D721Med (cell line): ENCODE measurements at places on chromosomes 2 and 18.

- DNase-seq = no peak
These were observed 25.1 kb downstream of the PARD3B start for GRCh38 chr2:204570421-204570820.

- DNase-seq = no peak
These were observed 1574.4 kb upstream of the NXPH2 start for GRCh38 chr2:140354544-140354943.

GRCh38 chr18:74722237-74722636 is 124.6 kb downstream of the ZNF407 start:
- no peak for DNase-seq

DNA sequence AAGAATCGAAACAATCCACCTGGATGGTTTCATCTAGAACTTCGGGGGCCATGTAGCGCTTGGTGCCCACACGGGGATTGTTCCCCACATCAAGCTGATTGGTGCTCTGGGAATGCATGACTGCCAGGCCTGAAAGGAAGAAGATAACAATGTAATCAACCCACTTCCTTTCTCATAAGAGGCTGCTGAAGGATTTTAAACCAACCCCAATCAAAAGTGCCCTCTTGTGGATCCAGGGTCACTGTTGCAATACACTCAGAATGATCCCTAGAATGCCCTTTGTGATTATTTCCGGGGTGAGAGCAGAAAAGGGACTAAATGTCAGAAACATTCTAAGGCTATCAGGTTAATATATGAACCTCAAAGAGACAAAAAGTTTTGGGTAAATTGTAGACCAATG is 115.2 kb downstream of the ACVR1 start:
- no peak for DNase-seq

DNA sequence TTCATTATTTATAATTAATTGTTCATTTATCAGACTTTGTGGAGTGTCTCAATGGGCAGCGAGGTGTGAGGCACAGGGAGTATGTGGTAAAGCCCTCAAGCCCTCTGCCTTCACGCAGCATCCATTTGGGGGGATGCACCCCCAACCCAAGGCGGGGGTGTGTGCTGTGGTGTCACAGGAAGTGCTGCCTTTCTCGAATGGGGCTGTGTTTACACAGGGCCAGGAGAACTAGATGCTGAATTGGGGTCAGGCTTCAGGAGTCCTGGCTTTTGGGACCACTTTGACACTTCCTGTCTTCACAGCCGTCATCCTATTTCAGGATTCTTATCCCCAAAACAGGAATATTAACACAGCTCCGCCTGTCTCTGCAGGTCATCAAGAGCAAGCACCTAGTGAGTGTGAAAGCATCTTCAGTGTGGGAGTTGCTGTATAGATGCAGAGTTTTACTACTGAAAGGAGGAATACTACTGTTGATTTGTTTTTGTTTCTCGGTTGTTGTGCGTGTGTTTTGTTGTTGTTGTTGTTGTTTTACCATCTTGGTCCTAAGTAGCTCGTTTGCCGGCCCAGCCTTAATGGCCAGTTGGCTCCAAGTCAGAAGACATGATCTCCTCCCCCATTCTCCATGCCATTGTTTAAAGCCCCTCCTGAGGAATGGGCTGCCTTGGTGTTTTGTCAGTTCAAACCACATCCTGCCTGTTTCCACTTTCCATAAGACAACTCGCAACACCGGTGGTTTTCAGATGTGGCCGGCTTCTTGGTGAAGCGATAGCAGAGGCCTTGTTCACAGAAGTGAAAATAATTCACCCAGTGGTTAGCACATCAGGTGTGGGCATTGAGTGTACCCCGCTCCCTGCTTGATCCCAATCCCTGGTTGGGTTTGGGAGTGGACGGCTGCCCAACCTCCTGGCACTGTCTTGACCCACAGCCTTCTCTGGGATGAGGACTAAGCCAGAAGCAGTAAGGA is 221.3 kb downstream of the BCL2 start:
- DNase-seq = no peak

GRCh38 chr2:170830166-170830565 is 13.5 kb downstream of the GAD1 start:
- no peak for DNase-seq

DNA sequence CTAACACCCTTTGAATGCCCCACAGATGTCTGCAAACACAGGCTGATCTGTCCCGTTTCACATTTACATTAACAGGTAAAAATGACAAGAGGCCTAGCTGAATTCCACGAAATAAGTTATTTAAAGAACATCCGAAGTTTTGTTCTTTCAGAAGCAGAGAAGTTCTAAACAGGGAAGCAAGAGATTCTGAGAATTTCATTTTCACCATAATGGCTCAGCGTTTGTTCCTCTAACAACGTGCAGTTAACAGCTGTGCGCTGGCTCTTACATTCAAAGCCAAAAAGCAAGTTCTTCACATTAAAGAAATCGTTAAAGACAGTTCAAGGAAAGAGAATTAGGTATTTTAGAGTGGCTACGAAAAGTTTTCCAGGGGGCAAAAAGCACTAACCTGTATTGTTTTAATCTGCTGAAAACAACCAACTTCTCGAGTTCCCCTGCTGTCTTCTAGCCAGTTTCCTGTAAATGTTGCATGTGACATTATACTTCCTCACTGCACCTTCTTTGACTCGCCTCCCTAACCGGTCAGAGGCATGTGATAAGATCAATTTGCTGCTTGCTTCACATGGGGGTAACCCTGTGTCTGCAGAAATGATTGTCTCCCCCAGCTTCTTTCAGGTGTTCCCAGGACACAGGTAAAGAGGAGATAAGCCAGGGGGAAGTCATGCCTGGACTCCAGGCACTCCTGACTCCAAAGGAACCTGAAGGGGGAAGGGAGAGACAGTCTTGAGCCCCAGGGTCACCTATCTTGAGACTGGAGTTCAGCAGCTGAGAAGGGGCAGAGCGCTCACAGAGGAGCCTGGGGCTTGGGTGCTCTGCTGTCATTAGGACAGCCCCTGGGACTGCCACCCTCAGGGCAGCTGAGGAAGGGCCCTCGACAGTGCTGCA is 36.8 kb upstream of the WIPF1 start:
- no peak for DNase-seq

GRCh38 chr2:234368861-234369261 is 128.0 kb downstream of the ARL4C start:
- no peak for DNase-seq

DNA sequence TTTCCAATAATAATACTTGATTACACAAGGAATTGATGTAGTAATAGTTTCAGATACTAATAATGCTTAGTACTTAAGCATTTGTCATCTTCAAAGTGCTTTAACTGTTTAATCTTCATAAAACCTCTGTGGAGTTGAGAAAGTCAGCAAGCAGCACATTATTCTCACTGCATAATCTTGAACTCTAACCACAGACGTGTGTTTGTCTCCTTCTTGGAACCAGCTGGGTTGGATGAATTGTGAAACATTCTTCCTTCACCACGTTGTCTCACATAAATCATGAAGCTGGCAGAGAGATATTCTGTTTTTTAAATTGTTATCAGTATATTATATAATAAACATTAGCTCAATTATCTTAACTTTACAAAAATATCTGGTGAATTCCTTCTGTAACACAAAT is 55.1 kb upstream of the LDAH start:
- no peak for DNase-seq

GRCh38 chr2:36607947-36608346 is 10.0 kb upstream of the FEZ2 start:
- no peak for DNase-seq

DNA sequence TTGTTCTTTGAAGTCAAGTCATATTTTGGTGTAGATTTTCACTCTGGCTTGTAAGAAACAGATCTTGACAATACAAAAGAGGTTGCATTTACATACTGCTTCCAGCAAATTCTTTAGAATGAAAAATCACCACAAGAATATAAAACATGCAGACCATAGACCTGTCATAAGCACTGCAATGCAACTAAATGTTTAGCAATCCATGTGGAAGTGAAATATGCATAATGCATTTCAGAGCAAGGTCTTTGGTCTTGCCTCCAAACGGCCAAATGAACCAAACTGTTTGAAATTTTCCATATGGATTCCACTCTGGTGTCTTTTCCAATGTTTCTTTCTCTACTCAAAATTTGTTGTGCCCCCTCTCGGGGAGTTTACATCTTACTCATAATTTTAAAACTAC is 271.0 kb upstream of the CDH20 start:
- no peak for DNase-seq

DNA sequence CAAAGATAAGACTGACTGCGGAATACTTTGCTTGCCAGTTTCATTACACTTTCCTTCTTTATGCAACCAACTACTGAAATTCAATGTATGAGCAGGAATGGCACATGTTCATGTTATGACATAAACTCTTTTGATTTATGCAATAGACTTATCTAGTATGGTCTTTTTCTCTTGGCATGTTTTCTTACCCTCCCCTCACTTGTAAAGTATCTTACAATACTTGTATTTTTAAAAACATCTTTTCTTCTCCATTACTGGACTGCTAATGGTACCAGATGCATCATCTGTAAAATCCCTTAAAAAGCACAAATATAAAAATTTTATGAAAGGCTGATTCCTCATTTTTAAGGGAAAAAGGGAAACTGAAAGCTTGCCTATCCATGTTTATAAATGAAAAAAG is 373.8 kb downstream of the ZEB2 start:
- DNase-seq = no peak

DNA sequence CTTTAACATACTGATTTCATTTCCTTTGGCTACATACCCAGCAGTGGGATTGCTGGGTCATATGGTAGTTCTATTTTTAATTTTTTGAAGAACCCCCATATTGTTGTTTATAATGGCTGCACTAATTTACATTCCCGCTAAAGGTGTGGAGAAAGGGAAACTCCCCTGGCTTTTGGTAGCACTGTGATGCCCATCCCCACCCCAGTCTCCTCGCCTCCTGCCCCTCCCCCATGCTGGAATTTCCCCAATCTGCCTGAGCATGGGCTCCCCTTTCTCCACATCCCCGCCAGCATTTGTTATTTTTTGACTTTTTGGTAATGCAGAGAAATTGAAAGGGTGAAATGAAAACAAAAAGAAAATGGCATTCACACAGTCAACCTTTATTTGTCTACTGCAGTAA is 30.0 kb upstream of the SULT1C4 start:
- no peak for DNase-seq

- DNase-seq = no peak
These were observed 56.3 kb downstream of the FOXI3 start for GRCh38 chr2:88396209-88396608.

- no peak for DNase-seq
These were observed 41.6 kb upstream of the HK2 start for GRCh38 chr2:74792282-74792681.

- DNase-seq = no peak
These were observed 48.5 kb downstream of the C2orf74 start for GRCh38 chr2:61210332-61210981.

GRCh38 chr18:46915800-46916550 is 1.3 kb downstream of the PIAS2 start:
- DNase-seq = no peak

- DNase-seq = no peak
These were observed 171.0 kb downstream of the HRH4 start for GRCh38 chr18:24631243-24632025.

DNA sequence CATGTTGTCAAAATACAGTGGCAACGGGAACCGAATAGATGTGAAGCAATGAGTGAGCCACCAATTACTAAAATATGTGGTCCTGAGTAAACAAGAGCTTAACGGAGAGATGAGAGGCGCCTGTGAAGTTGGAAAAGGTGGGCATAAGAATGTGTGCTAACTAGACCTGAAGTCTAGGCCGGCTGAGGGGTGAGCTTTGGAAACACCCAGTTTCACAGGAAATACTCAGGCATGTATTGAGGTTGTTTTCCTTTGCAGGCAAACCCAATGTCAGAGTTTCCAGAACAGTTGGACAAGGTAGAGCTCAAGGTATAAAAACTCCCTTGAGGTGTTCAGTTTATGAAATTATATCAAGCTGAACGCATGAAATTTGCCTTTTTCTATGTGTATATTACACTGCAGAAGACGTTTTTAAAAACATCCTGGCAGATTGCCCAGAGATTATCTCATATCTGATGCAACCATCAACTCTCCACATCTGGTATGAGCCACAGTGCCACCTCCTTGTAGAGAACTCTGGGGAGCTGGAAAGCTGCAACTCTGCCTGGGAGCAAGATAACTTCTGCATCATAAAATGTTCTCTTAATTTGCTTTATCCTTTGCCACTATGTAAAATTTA is 3.9 kb upstream of the WDSUB1 start:
- no peak for DNase-seq

DNA sequence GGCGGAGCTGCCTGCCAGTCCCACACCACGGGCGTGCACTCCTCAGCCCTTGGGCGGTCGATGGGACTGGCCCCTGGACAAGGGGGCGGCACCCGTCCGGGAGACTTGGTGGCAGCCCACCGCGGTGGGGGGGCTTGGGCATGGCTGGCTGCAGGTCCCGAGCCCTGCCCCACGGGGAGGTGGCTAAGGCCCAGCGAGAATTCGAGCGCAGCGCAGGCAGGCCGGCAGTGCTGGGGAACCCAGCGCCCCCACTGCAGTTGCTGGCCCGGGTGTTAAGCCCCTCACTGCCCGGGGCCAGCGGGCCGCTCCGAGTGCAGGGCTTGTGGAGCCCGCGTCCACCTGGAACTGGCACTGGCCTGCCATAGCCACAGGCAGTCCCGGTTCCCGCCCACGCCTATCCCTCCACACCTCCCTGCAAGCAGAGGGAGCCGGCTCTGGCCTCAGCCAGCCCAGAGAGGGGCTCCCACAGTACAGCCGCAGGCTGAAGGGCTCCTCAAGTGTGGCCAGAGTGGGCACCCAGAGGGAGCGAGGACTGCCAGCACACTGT is 742.9 kb upstream of the DDX18 start:
- DNase-seq = no peak

GRCh38 chr2:6452702-6453481 is 412.8 kb downstream of the CMPK2 start:
- no peak for DNase-seq

DNA sequence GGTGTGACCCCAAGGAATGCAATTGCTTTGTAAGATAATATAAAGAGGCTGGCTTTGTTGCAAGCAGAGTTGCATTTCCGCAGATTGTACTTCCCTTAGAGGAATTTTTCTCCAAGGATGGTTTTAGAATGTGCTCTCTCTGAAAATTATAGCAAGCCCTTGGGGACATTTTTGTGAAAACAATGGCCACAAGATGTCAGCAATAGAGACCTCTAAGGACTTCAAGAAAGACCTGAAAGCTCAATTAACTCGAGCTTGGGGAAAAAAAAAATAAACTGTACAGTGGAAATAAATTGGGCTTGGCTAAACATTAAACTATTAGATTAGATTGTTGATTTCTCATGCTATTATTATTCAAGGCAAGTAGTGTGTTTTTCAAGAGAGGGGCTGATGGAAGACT is 81.3 kb upstream of the KYNU start:
- no peak for DNase-seq

DNA sequence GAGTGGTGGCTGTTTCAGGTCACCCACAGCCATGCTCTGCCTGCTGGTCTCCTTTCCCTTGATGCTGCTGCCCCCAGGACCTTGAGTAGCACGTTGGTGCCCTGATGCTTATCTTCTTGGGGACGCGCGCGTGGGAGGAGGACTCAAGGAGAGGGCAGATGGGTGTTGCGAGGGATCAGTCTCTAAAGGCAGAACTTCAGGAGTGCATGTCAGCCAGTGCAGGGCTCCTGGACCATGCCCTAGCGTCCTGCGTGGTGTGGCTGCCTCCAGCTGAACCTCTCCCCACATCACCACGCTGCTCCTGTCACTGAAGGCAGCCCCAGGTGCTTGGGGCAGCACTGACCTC is 62.5 kb upstream of the GLI2 start:
- DNase-seq = no peak
